GM04503 (cell line): ENCODE measurements at places on chromosomes 4 and X.

DNA sequence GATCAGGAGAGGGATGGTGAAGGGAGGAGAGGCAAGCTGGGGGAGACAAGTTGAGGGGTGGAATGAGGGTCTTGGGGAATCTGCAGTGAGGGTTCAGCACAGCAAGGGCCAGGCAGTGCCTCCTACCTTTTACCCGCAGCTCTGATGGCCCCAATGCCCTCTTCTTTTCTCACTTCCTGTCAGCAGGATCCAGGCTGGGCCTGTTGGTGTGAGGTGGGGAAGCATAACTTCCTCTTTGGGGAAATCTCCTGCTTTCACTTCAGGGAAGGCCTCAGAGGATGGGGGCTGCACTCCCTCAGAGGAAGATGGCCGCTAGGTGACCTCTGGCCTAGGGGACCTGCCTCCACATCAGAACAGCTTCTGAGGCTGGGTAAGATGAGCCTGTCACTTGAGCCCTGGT lies 36.5 kb downstream of the EFNB1 start:
- no peak for DNase-seq

DNA sequence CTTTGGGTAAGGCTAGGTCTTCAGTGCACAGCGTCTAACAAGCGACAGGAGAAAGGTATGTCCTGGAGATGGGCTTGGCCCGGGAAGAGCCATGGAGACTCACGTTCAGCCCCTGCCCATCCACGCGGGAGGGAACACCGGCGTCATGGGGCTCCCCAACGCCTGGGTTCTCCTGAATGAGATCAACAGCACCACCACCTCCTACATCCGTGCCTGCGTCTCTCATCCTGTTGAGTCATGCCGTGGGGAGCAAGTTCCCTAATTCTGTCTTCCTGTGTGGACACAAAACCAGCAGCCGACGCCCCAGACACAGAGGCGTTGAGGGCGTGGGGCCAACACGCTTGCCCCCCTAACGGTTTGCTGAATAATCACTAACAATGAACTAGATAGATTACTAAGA lies 20.1 kb upstream of the IL3RA start:
- DNase-seq: no peak

DNA sequence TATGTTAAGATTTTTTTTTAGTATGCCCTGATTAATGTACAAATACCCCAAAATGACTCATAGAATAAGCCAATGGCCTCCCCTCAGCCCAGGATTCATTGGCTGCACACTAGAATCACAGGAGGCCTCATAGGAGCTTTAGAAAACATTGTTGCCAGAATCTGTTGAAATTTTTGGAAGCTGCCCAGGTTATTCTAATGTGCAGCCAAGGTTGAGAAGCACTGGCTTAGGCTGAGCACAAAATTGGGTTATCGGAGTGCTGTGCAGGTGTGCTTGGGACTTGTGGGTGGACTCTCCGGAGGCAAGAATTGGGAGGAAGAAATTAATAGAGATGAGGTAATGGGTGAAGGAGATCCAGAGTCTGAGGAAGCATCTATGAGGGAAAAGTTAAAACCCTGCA lies 41.3 kb upstream of the VCX start:
- no peak for DNase-seq

- DNase-seq: no peak
These were observed 88.1 kb downstream of the COL4A5 start for GRCh38 chrX:108527724-108528123.

DNA sequence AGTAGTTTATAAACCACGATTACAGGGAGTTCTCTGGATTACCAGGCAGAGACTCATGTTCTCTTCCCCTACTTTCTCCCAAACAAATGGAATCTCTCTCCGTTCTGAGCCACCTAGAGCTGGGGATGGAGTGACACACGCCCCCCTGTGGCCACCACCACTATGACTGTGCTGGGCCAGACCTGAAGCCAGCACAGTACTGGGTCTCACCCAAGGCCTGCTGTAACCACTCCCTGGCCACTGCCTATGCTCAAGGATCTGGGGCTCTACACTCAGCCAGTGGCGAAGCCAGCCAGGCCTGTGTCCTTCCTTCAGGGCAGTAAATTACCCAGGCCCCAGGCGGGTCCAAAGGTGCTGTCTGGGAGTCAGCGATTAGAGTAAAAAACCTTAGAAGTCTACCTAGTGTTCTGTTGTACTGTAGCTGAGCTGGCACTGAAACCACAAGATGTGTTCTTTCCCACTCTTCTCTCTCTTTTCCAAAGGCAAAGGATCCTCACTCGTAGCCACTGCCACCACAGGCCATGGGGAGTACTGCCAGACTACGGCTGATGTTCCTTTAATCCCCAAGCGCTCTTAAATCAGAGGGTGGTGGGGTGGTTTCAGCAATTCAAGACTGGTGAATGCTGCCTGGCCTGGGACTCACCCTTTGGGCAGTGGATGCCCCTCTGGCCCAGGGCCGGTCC lies 412.2 kb upstream of the ARX start:
- DNase-seq: no peak

- no peak for DNase-seq
These were observed 153.5 kb downstream of the STK32B start for GRCh38 chr4:5204781-5205180.

DNA sequence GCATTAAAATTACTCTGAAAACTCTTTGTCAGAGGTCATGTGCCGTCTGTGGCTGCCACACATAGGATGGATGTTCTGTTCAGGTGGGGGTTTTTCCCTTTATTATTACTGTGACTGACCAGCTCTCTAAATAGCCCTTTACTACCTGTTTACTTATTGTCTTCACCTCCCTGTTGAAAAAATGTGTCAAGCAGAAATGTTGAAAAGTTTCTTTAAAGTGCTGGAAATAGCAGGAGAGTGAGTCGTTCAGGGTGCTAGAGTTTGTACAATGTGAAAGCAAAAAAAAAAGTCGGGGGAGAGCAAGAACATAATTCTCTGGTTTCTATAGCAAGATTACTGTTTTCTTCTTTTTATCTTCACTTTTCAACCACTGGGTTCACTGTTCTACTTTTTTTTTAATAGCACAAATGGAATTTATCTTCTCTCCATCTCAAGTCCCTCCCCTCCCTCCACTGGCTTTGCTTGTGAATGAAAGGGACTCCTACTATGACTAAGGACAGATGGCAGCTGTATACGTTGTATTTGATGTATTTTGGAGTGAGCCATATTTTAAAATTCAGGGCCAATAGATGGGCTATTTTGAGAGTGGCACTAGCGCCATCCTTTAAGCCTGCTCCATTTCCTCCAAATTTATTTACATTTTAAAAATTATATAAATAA lies 33.3 kb downstream of the ARX start:
- no peak for DNase-seq

DNA sequence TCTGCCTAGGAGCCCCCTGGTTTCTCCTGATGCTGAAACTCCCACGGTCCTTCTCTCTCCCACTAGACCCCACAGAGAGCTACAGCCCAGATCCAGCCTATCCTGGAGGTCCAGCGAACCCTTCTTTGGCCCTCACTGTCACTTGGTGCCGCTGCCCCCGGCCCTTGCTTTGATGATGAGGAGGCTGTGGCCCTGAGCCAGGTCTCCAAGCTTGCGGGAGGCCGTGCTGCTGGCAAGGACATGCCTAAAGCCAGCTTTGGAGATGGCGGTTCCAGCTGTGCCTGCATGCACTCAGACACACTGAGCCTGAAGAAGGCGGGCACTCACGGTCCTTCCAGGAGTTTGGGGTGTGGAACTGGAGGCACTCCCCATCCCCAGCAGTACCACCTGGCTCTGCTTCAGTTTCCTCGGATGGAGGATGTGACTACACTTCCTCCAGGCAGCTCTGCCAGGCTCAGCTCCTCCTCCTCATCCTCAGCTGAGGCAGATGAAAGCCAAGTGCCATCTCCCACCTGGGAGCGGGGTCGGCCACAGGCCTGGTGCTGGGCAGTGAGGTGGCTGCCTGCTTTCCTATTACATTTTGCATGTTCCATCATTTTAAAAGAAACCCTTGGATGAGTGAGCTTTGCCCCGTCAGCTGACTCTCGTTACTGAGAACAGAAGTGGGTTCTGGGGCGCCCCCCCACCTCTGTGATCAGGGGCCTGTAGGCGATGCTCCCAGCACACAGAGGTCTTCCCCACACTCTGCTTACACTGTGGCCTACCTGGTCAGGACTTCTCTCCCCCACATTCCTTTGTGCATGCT lies 9.0 kb downstream of the TNIP2 start:
- no peak for DNase-seq

GRCh38 chr4:153008578-153009199 lies 72.6 kb downstream of the FHDC1 start:
- no peak for DNase-seq

DNA sequence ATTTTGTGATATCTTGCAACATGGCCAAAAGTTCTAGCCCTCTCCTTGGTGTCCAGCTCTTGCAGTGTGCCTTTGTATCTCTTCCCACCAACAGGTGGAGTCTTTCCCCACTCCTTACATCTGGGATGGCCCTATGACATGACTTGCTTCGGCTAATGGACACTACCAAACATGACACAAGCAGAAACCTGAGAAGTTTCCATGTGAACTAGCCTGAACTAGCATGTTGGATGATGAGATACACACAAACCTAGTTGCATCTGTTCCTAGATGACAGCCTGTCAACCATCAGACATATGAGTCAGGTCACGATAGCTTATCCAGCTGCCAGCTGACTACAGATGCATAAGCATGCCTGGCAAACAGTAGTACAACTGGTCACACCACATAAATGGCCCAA lies 207.5 kb upstream of the FTHL17 start:
- DNase-seq: no peak

DNA sequence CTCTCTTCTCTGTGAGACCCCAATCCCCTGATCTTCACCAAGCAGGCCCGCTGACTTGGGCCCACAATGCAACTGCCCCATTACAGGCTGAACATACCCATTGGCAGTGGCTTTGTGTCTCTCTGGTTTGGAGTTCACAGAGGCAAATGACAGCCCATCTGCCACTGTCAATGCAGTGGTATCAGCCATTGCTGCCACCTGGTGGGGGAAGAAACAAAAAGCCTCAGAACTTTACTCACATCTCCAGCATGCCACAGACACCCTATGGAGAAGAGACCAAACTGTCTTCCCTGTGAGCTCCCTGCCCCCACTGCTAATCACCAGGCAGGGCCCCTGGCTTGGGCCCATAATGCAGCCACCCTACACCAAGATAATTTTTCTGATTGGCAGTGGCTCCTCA lies 729.3 kb upstream of the ACTRT1 start:
- no peak for DNase-seq

GRCh38 chr4:121811122-121811521 lies 10.0 kb downstream of the EXOSC9 start:
- DNase-seq: no peak

DNA sequence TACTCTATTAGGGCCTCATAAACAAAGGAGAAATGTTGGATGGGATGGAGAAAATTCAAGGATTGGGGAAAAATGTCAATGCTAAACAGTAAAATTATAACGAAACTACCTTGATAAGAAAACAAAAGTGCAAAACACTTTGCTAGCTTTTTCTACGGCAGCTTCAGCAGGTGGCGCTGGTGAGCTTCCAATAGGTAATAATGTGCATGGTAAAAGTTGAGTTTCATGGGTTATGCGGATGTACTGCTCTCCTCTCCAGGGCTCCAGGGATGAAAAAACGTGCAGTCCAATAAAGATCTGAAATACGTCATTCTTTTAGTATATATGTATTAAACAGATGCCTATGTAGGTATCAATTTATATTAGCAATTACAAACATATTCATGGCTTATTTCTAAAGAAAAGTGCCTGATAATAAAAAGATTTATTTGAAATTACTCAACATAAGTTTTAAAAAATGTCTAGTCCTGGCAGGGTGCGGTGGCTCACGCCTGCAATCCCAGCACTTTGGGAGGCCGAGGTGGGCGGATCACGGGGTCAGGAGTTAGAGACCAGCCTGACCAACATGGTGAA lies 239.6 kb downstream of the GRXCR1 start:
- peak; percentile 0 for DNase-seq

GRCh38 chr4:8534129-8534528 lies 46.1 kb upstream of the GPR78 start:
- DNase-seq: no peak

- DNase-seq: no peak
These were observed 21.9 kb upstream of the P2RY8 start for GRCh38 chrX:1558761-1559468.

DNA sequence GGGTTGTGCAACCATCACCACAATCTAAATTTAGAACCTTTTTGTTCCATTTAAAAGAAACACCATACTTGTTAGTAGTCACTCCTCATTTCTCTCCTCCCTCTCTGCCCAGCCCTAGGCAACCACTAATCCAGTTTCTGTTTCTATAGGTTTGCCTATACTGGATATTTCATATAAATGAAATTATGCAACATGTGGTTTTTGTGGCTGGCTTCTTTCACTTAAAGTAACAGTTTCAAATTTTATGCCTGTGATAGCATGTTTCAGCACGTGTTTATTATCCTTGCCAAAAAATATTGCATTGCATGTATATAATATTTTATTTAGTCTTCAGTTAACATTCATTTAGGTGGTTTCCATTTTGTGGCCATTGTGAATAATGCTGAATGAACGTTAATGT lies 437.6 kb downstream of the IL1RAPL1 start:
- no peak for DNase-seq

- no peak for DNase-seq
These were observed 57.7 kb upstream of the UGT2B7 start for GRCh38 chr4:69038582-69038981.

DNA sequence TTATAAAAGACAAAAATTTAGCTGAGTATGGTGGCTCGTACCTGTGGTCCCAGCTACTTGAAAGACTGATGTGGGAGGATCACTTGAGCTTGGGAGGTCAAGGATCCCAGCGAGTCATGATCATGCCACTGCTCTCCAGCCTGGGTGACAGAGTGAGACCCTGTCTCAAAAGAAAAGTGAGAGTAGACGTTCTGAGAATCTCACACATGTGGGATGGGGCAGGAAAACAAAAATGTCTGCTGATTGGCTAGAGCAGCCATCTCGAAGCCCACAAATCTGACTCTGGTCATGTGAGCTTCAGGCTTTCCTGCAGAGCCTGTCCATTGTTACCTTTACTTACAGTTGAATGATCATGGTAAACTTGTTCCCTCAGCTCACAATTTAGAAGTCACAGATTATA lies 23.1 kb upstream of the SLC9A7 start:
- DNase-seq: no peak

DNA sequence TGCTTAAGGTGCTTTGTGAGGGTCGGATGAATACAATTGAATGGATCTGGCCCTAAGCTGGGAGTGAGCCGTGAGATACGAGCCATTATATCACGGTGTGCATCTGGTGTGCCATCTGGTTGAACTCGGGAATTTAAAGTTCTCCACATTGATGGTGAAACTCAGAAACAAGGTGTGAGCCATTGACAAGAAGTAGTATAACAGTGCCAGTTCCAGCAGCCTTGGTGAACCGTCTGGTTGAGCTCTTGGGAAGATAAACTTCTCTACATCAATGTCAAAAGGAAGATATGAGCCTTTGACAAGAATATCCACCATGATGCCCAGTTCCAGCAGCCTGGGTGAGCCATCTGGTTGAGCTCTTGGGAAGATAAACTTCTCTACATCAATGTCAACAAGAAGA lies 5.0 kb upstream of the CSF2RA start:
- no peak for DNase-seq

GRCh38 chr4:184146951-184147350 lies 70.7 kb downstream of the ENPP6 start:
- DNase-seq: no peak

DNA sequence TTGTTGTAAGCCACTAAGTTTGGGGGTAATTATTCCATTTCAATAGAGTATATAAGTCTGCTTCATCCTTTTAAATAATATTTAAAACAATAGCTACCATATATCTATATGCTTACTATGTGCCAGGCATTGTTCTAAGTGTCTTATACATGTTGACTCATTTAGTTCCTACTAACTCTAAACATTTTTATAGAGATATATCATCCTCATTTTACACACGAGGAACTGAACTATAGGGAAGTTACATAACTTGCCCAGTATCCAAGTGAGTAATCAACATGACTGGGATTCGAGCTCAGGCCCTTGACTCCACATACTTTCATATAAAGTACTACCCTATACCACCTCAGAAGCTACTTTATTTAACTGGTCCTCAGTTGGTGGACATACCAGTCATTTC lies 175.3 kb upstream of the RAI2 start:
- DNase-seq: no peak
